ENCODE measurements at places on chromosomes 6 and 20.
A peak's percentile ranks its signal among the peaks of the same experiment; 100 is the strongest.

GRCh38 chr6:94144807-94145206 is 725.4 kb upstream of the EPHA7 start:
- no peak for DNase-seq

DNA sequence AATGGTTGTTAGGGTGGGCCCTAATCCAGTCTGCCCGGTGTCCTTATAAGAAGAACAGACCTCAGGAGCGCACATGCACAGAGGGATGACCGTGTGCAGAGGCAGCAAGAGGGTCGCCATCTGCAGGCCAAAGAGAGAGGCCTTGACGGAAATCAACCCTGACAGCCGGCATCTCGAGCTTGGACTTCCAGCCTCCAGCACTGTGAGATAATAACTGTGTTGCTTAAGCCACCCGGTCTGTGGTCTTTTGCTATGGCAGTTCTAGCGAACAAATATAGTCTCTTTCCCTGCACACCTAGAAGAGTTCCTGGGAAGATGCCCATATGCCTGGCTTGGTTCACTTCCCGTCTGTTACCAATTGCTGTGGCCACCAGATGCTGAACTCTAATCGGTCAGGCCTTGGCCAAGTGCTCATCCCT is 35.3 kb upstream of the PTGIS start:
- no peak for DNase-seq

- no peak for DNase-seq
Observed at GRCh38 chr6:39791311-39791710, 865 bp upstream of the DAAM2 start.

DNA sequence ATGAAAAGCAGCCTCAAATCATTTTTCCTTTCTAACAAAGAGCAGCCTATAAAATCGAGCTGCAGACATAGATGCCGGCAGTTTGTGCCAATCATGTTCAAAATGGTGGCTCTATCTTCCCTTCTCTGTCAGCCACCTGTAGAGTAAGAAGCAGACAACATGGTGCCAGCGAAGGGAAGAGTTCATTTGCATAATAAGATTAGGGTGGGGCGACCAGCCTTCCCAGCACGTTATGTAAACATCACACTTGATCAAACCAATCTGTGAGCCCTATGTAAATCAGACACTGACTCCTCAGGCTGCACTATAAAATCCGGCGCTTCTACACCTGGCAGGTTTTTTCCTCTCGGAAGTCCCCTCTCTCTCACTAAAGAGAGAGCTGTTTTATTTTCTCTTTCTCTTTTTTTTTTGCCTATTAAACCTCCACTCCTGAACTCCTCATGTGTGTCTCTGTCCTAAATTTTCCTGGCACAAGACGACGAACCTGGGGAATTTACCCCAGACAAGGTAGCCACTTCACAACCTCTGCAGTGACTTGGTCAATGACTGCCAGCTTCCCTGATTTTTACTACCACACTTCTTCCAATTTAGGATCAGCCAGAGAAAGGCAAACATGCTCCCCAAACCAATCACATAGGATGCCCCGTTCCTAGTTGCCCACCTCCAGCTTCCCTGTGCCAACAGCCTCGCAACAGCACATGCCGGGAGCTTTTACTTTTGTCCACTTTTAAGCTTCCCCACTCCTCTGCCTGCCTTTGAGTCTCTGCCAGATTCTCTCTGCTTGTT is 12.9 kb downstream of the TPMT start:
- DNase-seq: no peak

DNA sequence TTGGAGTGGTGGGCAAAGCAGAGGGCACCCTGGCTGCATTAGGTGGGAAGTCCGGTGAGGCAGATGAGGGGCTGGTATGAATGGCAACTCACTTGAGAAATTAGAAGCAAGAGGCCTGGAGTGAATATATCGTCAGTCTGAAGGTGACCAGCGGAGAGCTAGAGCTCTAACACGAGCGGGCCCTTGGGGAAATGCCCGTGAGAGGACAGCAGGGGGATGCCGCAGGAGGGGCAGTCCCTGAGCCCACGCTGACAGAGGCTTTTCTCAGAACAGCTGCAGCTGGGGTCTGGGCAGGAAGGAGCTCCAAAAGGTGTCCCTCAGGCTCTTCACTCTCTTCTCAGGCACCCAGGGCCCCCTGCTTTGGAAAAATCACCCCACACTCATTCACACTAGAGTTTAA is 32.0 kb upstream of the CD93 start:
- no peak for DNase-seq

DNA sequence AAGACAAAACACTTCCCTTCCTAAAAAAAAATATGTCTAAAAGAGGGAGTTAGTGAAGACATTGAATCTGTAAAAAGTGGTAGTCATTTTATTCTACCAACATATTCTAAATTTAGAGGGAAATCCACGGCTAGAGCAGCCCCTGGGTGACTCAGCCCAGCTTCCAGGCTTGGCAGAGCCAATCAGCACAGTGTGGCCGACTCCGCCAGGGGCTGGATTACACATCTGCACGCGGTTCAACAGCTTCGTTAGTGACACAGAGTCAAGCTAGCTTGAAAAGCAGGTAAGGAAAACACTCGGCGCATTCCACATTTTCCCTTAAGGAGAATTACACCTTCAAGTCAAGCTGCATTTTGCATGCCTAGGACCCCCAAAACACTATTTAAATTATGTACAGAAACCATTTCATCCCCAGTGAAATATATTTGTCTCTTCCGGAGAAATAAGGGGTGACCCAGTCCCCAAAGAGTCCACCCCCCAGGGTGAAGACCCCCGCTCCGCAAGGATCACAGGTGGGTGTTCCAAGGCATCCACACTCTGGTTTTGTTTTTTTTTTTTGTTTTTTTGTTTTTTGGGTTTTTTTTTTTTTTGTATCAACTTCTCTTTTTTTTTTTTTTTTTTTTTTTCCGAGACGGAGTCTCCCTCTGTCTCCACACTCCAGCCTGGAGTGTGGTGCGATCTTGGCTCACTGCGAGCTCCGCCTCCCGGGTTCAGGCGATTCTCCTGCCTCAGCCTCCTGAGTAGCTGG is 58.4 kb upstream of the ARID1B start:
- DNase-seq: no peak

DNA sequence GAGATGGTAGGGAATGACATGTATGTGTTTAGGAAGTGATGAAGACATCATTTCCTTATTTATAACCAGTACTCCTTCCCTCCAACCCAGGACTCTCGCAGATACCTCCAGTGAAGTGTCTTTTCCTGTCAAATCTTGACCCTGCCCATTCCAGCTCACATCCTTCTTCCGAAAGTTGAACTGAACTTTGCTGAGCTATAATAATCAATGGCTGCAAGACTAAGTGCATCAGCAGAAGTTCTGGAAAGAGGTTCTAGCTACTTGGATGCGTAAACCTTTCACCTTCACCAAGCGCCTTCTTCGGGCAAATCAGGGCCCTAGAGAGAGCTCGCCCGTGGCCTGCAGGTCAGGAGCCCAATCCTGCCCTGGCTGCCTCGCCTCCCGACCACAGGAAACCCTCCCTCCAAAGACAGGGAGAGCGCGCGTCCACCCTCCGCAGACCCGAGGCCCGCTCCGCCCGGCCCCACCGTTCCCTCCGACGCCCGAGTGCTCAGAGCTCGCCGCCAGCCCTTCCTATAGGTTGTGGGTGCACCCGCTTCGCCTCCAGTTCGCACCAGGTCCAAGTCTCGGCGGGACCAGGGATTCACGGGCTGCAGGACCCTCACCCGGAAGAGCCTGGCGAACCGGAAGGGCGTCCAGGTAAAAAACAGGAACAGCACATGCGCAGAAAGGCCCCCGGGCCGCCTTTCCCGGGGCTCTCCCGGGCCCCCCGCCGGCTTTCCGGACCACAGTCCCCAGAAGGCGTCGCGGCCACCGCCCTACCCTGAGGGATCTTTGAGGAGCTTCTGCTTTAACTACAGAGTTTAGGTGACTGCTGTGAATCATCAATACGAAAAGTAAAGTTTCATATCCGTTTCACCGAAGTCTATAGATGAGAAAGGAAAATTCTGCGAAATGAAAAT is at the start of gene ZNF334:
TSS of gene ZNF334 (minus strand) at position 617 of the 902 bp plus-strand sequence. CDS start 1,457 bp downstream, outside the sequence.
- DNase-seq: peak; percentile 56

GRCh38 chr6:25219216-25219916 is 59.8 kb upstream of the CARMIL1 start:
- no peak for DNase-seq

DNA sequence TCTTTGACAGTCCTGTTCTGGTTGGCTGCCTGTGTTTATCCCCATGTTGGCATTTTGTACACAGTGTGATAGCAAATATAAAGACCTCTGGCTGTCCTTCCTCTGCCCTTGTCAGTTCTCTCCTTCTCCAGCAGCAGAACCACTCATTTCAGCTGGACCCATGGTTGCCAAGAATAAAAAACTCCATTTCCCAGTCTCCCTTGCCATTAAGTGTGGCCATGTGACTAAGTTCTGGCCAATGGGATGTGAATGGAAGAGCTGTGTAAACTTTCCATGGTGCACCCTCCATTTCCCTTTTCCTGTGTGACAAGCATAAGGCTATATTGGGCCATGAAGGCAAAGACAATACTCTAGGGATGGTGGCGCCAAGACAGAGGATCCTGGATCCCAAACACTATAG is 78.4 kb upstream of the TBC1D7 start:
- no peak for DNase-seq

DNA sequence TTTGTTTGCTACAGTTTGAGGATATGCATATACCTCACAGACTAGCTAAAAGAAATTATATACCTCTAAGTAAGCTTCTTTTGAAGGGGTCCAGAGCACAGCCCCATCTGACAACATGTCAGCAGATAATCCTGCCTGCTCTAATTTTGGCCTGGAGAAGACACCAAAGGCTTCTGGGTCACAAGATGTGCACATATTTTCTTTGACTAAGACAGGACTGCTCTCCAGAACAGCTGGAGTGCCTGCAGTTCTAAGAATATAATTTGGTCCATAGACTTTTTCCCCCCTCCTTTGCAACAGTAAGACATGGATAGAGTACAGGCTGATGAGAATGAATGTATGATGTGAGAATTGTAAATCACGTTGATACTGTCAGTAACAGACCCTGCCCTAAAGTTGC is 107.9 kb upstream of the KCNK16 start:
- DNase-seq: no peak

DNA sequence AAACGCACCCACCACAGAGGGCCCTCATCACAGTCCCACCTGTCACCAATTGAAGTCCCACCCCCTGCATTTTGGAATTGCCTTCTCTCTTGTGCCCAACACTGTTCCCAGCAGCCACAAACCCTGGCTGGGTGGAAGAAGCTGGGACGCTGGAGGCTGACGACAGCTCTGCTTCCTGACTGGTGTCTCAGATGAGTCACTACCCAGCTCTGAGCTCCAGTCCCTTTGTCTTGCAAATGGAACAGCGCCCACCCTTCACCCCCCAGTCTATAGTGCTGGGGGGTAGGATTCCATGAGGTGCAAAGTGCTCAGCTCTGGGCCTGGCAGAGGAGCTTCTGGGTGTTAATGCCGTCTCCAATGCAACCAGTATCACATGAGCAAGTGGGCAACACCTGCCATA is 85.3 kb downstream of the DLGAP4 start:
- DNase-seq: no peak

All from progenitor cell of endocrine pancreas (in vitro differentiated cells).